ENCODE measurements at places on chromosomes 6 and 20. TPM values are rescaled to one million over a fixed set of nuclear protein-coding genes. Genes with fewer than 3 reads are reported as not detected.

GRCh38 chr6:36195471-36196112, 952 bp upstream of the BRPF3 start:
- no peak for DNase-seq

The HAO1 gene
- total RNA-seq = not detected

DNA sequence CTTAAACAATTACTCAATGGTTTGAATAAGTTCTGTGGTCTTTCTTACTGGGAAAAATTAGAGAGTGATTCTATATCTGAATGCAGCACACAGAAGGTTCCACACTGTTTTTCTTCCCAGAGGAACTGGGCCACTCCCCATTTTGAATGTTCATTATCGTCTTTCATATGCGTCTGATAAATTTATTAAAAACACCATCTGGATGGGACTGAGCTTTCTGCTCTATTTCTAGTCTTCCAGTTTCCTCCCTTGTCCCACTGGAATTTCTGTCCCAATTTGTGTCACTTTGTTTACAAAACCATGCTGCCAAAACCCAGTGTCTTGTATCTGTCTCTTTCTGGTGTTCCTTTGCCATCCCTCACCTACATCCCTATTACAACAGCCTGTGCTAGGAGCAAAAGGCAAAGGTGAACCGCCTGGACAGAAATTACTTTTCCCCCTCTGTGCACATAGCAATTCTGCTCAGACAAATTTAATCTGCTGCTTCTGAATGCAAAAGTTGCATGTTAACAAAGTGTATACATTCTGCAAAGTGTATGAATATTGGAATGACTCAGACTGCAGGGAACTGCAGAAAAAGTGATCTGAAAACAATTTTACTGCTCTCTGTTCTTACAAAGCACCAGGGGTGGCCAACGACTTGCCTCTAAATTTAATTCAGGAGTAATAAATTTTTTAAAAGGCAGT, 333.6 kb downstream of the BTBD9 start:
- DNase-seq = no peak

GRCh38 chr6:53894091-53894490, 99.3 kb downstream of the LRRC1 start:
- DNase-seq = no peak

GRCh38 chr6:163354085-163354484, 60.4 kb upstream of the QKI start:
- DNase-seq = no peak

- peak; percentile 65 for DNase-seq
Observed at GRCh38 chr6:13457577-13457976, 29.8 kb downstream of the GFOD1 start.

DNA sequence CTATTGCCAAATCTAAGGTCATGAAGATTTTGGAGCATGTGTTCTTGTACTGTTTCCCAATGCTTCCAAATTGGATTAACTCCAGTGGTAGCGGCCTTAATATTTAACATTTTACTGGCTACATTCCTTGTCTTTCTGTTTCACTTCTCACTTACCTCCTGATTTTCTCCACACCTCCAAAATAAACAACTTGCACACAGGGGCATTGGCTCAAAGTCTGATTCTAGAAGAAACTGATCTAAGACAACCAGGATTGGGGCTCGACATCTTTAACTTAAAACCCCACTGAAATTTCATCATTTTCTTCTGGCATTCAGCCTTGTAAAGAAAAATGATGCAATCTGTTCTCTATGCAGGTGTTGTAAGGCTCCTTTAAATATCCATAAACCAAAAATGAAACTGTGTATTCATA, 557.9 kb upstream of the ID4 start:
- no peak for DNase-seq

- peak; percentile 17 for DNase-seq
Observed at GRCh38 chr6:33790910-33791309, 2.0 kb upstream of the LEMD2 start.

DNA sequence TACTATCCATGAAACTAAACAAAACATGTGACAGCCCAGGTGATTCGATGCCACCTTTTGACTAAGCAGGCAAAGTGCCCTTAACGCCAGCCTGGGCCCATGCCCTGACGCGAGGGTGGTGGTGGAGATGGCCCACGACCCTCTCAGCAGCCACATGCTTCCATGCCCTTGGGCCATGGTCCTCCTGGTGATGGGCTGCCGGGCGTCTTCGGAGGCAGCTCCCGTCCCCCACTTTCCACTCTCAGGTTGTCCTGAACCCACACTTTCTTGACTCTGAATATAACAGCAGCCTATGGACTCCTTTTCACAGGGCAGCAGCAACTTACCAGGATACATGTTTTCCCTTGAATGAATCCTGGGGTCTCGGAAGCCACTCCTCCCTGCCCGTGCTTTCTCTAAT, 33.6 kb downstream of the TMEM242 start:
- DNase-seq = no peak

The TTLL9 gene
- total RNA-seq = not detected

GRCh38 chr6:10554826-10555225, 33.7 kb downstream of the GCNT2 start:
- no peak for DNase-seq

- DNase-seq = no peak
Observed at GRCh38 chr20:34904202-34904621, 27.8 kb downstream of the ACSS2 start.

DNA sequence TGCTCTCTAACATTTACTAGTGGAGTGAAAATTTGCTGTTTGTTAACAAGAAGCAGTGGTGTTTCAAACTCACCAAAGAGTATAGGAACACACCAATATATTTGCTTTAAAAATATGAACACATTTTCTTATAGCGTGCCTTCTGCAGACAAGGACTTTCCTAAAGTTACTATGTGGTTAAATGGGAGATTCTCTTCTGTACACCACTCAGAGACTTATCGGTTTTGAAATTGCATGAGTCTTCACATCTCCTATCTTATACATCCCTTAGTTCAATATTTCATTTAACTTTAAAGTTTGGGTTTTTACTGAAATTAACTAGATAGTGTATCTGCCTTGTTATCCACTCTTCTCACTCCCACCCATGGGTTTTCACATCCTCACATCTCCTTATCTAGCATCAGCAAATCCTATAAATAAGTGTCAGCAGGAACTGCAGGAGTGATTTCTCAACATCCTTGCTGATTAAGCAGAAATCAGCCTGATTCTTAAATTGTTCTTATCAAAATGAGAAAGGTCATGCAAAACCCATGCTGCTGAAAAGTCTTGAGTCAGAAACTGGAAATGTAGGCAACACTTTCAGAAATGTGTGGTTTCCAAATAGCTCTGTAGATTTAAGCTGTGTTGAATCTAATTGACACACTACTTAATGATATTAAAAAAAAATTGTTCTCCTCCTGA, 1075.6 kb upstream of the GJE1 start:
- DNase-seq = no peak

DNA sequence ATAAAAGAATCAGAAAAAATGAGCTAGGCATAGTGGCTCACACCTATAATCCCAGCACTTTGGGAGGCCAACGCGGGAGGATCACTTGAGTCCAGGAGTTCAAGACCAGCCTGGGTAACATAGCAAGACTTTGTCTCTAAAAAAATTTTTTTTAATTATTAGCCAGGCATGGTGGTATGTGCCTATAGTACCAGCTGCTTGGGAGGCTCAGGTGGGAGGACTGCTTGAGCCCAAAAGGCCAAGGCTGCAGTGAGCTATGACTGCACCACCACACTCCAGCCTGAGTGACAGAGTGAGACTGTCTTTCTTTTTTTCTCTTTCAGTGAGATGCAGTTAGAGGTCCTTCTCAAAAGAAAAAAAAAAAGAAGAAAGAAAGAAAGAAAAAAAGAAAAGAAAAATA, 8.5 kb upstream of the SNRPC start:
- no peak for DNase-seq

The FAM209B gene
- total RNA-seq = 0.35 TPM

- no peak for DNase-seq
Observed at GRCh38 chr6:23319582-23319981, 750.2 kb downstream of the HDGFL1 start.

- DNase-seq = no peak
Observed at GRCh38 chr6:89952686-89953085, 58.4 kb downstream of the GJA10 start.

The ADGRF1 gene
- total RNA-seq = not detected

DNA sequence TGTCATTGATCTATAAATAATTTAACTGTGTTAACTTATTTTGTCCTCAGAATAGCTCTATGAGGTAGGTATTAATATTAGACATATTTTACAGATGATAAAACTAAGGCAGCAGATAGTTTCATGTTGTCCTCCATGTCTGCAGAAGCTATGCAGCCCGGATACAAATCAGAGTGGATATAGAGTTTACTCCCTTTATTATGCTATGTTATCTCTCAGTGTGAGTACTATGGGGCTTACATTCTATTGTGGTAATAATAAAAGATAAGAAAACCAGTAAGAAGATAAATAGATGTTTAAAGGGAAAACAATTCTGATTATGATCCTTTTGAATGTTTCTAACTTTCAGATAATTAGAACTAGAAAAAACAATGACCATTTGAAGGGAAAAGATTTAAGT, 979.8 kb upstream of the CITED2 start:
- no peak for DNase-seq

DNA sequence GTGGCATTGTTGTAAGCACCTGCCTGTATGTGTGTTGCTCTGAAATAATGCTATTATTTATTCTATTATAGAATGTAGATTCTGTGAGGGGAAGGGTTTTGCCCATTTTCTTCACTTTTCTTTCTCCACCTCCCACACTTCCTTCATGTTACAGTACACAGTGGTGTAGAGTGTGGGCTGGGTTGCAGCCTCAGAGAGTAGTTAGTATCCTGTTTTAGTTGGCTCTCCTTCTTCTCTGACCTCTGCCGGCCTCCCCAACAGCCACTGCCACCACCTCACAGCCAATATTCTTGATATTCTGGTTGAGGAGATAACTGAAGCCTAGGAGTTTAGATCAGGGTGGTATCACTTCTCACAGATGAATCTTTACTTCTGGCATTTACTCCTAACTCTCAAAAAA, 143.4 kb downstream of the BCKDHB start:
- no peak for DNase-seq

DNA sequence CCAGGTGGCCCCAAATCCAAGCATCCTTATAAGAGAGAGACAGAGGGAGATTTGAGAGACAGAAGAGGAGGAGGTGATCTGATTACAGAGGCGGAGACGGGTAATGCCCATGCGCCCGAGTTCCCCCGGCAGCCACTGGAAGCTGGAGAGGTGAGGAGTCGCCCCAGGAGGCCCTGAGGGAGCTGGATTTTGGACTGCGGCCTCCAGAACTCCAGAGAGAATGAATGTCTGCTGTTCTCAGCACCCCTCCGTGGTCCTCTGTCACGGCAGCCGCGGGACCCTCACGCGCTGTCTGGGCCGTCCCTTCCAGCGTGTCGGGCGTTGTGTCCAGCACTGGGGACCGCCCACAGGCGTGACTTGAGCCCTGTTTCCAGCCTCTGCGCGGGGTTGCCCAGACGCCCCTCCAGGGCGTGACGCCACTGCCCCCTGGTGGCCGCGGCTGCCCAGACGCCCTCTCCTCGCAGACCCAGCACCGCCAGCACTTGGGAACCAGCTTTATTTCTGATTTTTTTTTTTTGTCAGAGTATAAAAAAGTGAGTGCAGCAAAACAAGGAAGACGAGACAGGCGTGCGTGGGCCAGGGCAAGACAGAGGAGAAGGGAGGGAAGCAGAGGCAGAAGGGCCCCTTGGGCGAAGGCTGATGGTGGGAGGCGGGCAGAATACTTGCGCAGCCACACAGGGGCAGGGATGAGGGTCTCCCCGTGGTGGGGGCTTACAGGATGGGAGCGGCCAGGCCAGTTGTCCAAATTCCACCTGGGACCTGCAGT, 4.1 kb upstream of the ZNF512B start:
- DNase-seq = peak; percentile 94

The POM121L2 gene
- not detected for total RNA-seq

DNA sequence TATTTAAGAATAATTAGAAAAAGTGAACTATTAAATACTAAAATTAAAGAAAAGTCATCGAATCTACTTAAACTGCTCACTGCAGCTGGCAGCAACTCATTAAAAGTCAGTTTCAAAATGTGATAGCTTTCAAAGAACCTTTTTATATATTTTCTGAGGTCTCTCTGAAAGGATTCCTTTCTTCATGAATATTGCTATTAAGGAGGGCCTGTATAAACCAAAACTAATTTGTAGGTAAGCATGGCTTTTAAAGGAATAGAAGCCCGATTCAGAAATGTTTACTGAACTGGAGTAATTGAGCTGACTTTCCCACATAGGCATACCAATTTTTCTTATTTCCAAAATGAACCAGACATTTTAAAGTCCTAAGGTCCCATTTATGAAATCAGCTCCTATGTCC, 41.2 kb upstream of the ENPP1 start:
- DNase-seq = no peak

The FAM83D gene
- 0.35 TPM for total RNA-seq

The POLR1C gene
- 15.6 TPM for total RNA-seq

DNA sequence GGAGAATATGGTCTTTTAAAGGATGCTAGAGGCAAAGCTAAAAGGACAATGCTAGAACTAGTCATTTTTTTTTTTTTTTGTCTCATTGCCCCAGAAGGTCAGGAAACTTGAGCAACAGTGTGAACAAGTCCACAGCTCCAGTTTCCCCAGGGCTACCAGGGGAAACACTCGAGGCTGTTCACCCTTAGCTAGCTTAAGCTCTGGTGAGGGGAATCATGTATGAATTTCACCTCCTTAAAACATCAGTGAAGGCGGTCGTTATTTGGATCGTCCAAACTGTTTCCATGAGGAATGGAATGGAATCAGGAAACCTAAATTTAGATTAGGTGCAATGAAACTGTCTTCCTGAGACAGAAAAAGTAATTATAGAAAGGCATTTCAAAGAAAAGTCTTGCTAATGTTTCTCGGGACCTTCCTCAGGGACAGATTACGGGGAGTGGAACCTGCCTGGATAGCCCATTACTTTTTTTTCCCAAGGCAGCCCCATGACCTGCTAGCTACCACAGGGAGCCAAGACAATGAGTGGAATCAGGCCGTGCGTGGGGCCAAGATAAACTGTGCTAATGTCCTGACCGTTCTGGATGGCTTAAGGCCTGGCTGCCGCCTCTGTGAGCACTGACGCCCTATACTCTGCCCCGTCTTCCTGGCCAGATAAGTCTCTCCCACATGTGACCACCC, 164.8 kb upstream of the SGK1 start:
- peak; percentile 65 for DNase-seq

The FAM8A1 gene
- total RNA-seq = 16.7 TPM

DNA sequence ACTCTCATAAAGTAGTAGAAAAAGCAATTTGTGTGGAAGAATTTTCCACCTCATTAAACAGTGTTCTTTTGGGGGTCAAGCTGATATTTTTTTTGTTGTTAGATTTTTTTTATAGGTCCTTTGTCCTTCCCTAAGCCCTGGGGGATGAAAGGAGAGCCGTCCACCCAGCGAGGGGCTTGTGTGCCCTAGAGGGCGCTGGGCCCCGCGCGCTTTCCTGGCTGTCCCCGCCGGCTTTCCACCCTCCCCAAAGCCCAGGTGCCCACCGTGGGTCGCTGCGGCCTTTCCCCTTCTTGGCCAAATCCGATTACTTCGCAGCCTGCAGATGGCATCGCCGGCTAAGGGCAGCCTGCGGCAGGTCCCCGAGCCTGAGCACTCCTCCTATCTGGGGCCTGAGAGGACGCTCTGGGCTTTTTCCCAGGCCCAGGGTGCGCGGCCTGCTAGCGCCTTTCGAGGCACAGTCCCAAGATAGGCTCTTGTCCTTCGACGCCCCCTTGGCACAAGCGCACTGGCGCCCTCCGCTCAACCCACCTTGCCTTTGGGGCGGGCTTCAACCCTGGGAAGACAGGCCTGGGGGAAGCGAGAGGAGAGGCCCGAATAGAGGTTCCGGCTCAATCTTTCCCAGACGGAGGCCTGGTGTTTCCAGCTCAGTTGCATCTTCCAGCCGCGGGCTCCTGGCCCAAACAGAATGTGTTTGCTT, 33.6 kb downstream of the TFAP2A start:
- DNase-seq = no peak
